ENCODE measurements at places on chromosomes 4 and X.
A peak's percentile ranks its signal among the peaks of the same experiment; 100 is the strongest.

DNA sequence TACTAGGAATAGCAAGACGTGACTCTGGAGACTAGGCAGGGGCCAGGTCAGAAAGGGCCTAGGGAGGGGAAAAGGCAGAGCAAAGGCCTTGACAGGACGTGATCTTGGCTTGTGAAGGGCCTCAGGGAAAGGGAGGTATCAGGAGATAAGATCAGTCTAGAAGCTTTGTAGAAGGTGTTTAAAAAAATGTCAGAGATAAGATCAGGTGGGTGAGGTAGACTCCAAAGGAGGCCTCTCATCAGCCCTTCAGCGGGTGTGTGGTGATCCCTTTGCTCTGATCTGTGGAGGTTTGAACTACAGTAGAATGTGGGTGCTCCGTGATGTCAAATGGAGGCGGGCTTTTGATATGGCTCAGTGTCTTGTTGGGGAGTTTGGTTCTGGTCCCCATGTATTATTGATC lies 78.8 kb upstream of the PRPS1 start:
- DNase-seq, result no peak

DNA sequence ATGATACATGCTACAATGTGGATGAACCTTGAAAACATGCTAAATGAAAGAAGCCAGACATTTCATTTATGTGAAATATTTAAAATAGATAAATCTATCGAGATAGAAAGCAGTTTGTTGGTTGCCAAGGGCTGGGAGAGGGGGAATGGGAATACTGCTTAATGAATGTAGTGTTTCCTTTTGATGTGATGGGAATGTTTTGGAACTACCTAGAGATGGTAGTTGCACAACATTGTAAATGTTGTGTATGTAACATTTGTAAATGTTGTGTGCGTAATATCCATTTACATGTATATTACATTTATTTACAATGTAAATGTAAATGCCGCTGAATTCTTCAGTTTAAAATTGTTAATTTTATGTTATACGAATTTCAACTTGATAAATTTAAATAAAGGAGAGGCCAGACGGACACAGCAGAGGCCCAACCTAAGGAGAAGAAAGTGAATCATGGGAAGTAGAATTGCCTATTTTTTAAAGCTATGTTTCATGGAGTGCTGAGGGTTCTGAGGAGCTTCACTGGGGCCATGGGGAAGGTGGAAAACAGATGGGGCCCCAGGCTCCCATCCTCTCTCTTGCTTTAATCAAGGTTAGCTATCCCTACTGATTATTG lies 60.0 kb upstream of the TEX13D start:
- no peak for DNase-seq

- DNase-seq, result no peak
These were observed 7.4 kb downstream of the SUPT20HL2 start for GRCh38 chrX:24306440-24306839.

DNA sequence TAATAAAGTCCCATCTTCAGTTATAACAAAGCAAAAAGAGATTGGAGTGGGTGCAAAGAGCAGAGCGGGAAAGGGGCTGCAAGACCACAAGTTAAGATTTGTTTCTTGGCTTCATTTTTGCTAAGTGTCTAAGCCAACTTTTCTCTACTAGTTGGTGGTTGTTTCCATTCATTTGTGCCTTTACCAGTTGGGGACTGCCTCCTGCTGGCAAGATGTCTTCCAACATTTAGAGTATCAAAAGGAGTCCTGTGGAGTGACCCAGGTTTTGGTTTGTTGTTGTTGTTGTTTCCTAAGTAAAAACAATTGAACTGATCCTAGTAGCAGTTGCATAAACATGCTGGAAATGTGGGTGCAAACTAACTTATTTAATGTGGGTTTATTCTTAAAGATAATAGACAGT lies 121.1 kb downstream of the SPATA18 start:
- no peak for DNase-seq

GRCh38 chrX:32987142-32987541 lies 224.2 kb downstream of the DMD start:
- DNase-seq, result no peak

DNA sequence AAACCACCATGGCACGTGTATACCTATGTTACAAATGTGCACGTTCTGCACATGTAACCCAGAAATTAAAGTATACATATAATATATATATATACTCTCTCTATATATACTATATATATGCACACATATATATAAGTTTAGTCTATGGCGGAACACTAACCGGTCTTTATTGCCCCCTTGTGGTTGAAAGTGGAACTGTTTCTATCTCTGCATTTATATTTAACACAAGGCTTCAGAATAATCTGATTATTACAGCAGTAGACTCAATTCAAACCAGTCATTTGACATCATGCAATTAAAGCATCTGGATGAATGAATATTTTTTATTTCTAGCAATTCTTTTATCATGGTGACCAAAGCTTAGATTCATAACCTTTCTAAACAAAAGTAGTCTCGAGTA lies 14.6 kb downstream of the RAB9B start:
- DNase-seq, result peak; percentile 80

DNA sequence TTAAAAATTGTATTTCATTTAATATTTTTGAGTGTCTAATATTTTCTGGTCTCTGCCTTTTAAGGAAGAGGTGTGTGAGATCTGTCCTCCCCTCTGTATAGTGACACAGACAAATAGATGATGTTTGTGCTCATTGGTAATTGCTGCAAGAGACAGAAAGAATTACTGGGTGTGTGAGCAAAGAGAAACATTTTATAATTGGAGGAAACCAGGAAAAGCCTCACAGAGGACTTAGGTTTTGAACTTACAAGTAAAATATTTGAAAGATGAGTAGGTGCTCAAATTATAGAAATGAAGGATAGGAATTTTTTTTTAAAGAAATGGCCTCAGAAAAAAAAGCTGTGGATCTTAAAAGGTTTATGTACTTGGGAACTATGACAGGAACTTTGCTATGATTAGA lies 149.8 kb downstream of the SPCS3 start:
- DNase-seq, result no peak

Measured in inflammatory macrophage (primary cell).